ENCODE measurements at places on chromosomes 11 and 22.

GRCh38 chr11:73912026-73912425 lies 35.2 kb downstream of the PAAF1 start:
- DNase-seq: no peak

DNA sequence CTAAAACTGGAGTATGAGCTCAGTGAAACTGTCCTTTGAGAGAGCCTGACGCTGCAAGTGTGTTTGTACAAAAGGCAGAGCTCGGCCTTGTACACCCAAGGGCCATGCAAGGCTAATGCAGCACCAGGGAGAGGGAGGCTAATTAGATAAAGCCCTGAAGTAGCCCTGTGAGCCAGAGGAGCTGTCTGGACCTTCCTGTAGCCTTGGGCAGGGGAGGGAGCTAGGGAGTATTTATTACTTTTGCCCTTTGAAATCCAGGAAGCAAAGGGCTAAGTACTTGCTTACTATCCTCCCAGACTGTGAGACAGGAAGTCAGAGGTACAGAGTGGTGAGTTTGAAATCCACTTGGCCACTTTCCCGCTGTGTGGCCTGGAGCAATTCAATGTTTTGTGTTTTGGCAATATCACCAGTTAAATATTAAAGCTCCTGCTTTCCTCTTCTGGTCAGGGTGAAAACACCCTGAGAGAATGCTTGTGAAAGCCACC lies 10.2 kb upstream of the LDHA start:
- DNase-seq: no peak

GRCh38 chr22:44463151-44463550 lies 34.9 kb downstream of the RTL6 start:
- no peak for DNase-seq

DNA sequence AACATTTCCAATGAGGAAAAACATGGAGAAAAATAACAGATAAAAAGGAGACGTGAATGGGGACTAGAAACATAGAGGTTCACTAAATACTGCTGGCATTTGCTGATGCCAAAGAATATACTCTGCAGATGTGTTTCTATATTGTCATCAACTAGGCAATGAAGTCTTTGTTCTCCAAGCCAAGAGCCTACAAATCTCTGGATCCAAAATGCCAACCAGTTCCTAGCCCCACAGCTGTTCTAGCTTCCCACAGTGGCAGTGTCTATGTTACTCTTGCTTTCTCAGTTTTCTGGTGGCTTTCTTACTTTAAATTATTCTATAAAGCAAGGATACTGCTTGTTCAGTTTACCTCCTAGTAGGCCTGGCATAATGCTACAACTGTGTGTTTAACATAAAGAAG lies 977.9 kb upstream of the CCDC90B start:
- DNase-seq: no peak

DNA sequence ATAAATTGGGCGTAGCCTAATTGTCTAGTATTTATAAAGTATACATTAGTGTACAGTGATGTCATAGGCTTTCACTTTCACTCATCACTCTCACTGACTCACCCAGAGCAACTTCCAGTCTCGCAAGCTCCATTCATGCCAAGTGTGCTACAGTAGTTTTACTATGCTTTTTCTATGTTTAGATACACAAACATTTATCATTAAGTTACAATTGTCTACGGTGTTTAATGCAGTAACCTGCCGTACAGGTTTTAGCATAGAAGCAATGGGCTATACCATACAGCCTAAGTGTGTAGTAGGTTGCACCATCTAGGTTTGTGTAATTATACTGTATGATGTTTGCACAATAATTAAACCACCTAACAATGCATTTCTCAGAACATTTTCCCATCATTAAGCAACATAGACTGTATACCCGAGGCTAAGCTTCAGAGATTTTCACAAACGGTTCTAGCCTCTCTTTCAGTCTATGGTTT lies 17.5 kb downstream of the OR9G1 start:
- no peak for DNase-seq

GRCh38 chr11:17563231-17563646 lies 16.2 kb downstream of the OTOG start:
- DNase-seq: no peak

DNA sequence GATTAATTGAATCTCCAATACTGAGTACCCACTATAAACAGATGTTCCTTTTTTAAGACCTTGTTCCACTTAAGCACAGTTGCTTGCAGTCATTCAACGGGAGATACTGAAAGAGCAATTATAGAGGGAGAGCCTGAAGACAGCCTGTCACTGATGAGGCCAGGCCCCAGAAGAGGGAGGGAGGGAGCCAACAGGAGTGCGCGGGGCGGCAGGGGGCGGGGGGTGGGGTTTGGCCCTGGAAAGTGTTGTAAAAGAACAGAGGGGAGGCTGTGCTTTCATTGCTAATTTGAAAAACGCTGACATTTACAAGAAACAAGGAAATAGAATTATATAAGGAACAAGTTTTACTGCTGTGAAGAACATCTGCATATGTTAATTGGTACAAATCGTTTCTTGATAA lies 53.1 kb downstream of the MAP6 start:
- DNase-seq: no peak

DNA sequence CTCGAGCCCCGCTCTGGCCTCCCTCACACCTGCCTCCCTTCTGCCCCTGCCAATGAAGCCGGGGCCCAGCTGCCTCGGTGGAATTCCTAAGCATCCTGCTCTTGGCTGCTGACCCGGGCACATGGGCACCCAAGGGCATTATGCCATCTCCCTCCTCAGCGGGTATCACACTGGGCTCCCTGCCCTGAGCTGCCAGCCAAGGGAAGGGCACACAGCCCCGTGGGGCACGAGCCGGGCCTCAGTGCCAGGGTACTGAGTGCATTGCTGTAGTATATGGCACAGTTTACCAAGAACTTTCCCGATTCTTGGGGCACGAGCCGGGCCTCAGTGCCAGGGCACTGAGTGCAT lies 43.8 kb upstream of the JAM3 start:
- no peak for DNase-seq

DNA sequence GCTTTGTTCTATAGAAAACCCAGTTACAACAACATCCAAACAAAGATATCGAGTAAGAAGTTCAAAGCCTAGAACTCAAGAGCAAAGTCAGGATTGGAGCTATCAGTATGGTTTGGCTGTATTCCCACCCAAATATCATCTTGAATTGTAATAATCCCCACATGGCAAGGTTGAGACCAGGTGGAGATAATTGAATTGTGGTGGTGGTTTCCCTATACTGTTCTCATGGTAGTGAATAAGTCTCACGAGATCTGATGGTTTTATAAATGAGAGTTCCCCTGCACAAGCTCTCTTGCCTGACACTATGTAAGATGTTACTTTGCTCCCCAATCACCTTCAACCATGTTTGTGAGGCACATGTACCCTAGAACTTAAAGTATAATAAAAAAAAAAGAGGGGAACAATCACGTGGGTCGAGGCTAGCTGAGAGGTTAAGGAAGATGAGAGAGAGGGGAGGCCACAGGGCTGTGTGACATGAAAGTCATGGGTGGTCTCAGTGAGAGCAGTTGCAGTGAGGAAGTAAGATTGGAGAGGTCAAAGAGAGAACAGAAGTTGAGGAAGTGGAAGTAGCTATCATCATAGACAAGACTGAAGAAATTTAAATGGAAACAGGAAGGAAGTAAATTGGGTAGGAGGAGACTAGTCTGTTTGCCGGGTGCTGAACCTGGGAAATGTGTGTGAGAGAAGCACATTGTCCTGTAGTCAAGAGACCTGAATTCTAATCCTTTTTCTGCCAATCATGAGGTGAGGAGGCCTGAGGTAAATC lies 80.1 kb upstream of the CD44 start:
- no peak for DNase-seq

DNA sequence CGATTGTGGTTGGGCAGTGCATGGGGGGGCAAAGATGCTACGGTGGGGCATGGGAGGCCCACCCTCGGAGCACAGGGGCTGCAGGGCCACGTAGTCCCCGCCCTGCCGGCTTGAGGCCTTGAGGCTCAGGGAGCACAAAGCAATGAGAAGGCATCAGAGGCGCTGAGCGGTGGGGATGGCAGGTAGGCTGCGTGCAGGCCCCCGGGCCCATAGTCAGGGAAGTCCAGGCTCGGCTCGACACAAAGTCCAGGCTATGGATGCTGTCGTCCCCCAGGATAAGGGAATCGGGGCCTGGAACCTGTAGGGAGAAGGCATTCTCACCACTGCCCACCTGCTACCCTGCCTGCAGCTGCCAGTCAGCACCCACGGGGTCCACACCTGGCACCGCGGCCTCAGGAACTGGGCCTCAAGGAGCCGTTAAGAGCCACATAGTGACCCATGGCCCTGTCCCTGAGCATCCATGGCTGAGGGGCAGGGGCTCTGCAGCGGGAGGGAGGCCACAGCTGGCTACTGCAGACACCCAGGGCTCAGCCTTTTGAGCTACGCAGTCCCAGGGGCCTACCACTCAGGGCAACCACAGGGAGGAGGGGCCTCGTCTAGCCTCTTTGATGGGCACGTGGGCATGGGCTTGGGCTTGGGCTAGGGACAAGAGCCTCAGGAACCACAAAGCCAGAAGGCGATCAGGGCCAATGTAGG lies 179.7 kb downstream of the IGLL1 start:
- DNase-seq: no peak

GRCh38 chr11:47354913-47355282 lies 2.4 kb upstream of the MYBPC3 start:
- no peak for DNase-seq

Measured in stimulated activated CD4-positive, alpha-beta T cell treated with anti-CD3 and anti-CD28 coated beads, Interleukin-2, amount 100 ng/mL, for 24 hours (primary cell).